ENCODE measurements at places on chromosomes 4 and X.

DNA sequence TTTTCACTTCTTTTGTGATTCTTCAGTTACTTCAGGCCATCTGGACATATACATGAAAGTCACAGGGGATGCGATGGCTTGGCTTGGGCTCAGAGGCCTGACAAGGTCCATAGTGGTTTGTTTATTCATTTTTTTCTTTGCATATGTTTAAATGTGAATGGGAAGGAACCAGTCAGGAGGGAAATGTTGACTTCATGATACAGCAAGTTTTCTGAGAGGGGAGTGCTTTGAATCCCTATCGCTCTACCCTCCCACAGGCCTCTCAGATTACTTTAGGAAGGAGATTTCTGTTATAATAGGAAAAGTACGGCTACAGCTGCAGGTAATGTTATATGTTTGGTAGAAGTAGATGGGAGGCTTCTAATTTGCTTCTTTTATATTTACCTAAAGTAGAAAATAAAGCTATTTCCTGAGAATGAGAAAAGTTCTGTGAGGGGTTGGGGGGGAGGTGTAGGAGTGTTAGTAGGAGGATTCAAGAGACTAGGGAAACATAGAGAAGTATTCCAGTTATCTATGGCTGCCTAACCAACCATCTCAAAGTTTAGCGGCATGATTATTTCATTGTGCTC is 322.9 kb downstream of the RAPGEF2 start:
- DNase-seq: no peak

GRCh38 chrX:43564953-43565352 is 91.1 kb upstream of the MAOA start:
- peak; percentile 11 for DNase-seq

DNA sequence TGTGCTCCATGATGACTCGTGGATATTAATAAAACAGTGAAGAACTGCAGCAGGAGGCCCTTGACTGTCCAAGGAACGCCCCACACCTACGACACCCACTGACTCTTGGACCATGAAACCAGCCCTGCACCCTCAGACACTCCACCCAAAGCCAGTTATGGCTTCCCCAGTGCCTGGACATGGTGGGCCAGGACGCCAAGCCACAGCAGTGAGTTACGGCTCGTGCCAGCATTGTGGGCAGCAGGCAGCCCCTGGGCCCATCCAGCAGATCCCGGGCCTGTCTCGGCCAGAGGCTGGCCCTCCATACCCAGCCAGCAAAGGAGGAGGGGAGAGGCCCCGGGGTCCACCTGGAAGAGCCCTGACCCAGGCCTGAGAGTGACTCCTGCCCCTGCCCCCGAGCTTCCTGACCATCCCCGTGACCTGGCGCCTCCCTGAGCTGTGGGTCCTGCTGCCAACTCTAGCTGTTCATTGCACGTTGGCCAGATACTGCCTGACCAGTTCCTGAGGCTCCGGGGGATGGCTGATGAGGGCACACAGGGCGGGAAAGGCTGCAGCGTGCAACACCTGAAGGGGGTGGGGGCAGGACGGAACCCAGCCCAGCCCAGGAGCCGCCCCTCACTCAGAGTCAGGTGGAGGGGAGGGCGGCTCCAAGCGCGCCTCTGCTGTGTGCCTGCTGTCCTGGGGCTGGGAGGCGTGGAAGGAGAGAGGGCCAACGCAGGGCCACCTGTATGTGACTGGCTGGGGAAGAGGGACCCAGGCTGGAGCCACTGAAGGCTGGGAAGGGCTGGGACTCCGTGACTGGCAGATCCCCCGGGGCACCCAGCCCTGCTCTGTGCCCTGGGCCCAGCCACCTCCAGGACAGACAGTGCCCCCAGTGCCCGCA is 739 bp downstream of the SLC49A3 start:
- DNase-seq: no peak

- DNase-seq: no peak
Measured at GRCh38 chr4:89708903-89709421, 128.0 kb downstream of the SNCA start.

GRCh38 chr4:151658959-151659600 is 101.7 kb downstream of the GATB start:
- peak; percentile 81 for DNase-seq

GRCh38 chrX:78923198-78924015 is 21.8 kb upstream of the P2RY10 start:
- no peak for DNase-seq

GRCh38 chr4:13427599-13428325 is 56.4 kb downstream of the RAB28 start:
- no peak for DNase-seq

DNA sequence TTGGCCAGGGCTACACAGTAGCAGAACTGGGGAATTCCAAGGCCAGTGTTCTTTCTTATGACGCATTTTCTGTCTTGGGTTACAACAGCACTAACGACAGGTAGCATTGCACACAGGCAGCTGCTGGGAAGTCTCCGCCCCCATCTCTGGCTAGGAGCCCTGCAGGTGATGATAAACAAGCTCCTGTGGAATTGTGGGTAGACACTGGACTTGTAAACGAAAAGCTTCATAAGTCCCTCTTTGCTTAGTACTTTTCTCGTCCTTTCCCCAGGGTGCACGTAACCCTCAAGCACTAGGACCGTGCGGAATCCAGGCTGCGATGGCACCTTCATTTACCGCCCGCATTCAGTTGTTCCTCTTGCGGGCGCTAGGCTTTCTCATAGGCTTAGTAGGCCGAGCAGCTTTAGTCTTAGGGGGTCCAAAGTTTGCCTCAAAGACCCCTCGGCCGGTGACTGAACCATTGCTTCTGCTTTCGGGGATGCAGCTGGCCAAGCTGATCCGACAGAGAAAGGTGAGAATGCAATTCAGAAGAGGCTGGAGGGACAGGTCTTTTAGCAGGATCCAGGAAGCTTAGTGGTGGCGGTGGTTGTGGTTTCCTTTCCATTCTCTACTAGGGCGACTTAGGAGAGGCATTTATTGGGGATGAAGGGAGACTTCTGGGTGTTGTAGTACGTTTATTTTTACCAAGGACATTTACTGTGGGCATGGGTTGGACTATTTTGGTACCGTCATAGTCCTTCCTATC is at the start of gene FAAH2:
Gene FAAH2 (plus strand): TSS at position 200 of the 745 bp plus-strand sequence. CDS start 120 bp downstream, at position 320.
- DNase-seq: no peak

- no peak for DNase-seq
Measured at GRCh38 chrX:106203315-106203714, 35.2 kb downstream of the PWWP3B start.

DNA sequence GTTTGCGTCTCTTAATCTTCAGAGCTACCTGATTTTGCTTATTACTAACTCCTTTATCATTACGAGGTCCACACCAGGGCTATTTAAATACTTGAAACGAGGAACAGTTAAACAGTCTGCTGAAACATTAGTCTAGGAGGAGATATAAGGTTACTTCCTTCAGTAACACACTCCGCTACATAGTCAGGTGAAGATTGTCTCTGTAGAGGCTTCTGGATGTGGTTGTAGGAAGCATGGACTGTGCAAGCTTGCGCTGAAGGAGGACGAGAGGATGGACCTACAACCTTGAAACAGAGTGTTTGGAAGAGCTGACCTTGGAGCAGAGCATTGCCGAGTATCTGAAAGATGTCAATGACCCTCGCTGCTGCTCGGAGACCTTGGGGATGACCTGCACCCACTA is at the start of gene CLRN2:
Gene CLRN2 (plus strand): TSS at position 301 of the 400 bp plus-strand sequence. CDS start 102 bp downstream, outside the sequence.
- DNase-seq: no peak

DNA sequence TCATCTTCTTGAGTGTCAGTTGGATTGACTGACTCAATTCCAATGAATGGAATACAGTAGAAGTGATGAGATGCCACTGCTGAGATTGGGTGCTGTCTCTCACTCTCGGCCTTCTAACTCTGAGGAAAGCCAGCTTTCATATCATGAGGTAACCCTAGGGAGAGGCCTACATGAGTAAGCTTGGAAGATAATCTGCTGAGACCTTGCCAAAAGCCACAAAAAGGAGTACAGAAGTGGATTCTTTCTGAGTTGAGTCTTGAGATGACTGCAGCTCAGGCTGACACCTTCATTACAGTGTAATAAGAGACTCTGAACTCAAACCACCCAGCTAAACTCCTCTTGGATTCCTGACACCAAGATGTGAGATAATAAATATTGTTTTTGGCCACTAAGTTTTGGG is 537.4 kb upstream of the MAGEB18 start:
- DNase-seq: peak; percentile 70

GRCh38 chr4:23717528-23718248 is 172.2 kb downstream of the PPARGC1A start:
- DNase-seq: peak; percentile 34

Data from cardiac fibroblast (primary cell).